GM23338 (cell line): ENCODE measurements at places on chromosomes 5 and 9. TPM values are rescaled to one million over a fixed set of nuclear protein-coding genes. Genes with fewer than 3 reads are reported as not detected.
A peak's percentile ranks its signal among the peaks of the same experiment; 100 is the strongest.

- DNase-seq = no peak
Observed at GRCh38 chr5:54388811-54389210, 66.7 kb upstream of the HSPB3 start.

DNA sequence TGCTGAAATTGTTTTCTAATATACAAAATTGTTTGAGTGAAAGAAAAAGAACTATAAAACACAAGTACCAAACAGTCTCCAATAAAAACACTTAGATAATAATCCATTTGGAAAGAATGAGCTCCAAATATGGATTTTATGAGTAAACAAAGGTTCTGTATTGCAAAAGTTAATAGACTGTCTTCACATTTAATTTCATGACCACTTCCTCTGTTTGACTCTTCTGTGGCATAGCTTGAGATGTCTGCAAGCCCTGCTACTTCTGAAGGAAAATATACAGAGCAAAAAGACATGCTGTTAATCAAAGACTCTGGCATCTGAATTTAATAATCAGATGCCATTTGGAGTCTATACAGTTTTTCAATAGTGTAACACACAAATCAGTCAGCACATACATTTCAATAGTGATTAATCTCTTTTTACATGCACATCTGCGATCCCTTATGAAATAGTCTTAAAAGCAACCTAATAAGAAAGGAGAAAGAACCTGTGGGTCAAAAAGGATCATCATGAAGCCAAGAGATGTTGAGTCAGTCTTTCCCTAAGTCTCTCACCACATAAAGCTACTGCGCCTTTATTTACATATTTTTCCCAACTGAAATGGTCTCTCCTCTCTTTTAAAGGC is 165.4 kb upstream of the LHFPL2 start:
- DNase-seq = no peak

DNA sequence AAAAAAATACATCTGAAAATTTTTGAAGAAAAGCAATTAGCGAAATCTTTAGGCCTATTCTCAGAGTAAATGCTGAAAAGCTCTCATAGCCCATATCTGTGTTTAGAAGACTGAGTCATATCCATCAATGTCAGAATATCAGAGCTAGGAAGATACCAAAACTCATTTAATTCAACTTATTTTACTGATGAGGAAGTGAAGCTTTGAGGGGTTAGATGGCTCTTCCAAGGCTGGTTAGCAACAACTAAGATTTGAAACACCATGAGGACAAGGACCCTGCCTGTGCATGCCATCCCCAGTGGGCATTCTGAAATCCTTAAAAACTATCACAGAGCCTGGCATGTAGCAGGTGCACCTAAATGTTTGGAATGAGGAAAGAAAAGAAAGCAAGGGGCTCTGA is 2.5 kb downstream of the FREM1 start:
- DNase-seq = no peak

GRCh38 chr9:115093520-115093919 is 24.4 kb downstream of the TNC start:
- no peak for DNase-seq

- no peak for DNase-seq
Observed at GRCh38 chr5:131328536-131329285, 64.9 kb downstream of the CDC42SE2 start.

DNA sequence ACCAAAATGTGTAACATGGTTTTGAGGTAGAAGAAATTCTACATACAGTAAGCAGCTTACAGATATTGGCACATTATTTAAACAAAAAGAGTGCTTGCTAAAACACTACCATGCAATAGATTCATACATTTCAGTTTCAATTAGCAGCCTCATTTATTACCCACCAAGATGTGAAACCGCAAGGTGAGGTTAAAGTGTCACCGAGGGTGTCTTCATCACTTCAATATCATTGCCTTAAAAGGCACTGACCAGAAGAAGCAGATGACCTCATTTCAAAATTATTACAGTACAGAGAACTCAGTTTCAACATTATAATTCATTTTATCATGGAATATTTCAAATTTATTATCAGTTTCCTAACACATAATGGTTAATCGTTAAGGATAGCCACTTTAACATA is 302.2 kb downstream of the ISL1 start:
- DNase-seq = no peak

GRCh38 chr5:95178046-95178651 is 106.7 kb downstream of the MCTP1 start:
- DNase-seq = peak; percentile 90

GRCh38 chr9:101463397-101463796 is 27.8 kb upstream of the ALDOB start:
- DNase-seq = no peak

- DNase-seq = no peak
Observed at GRCh38 chr5:109757490-109757889, 67.8 kb downstream of the MAN2A1 start.

GRCh38 chr5:115460472-115460871 is 84.1 kb downstream of the FEM1C start:
- no peak for DNase-seq

DNA sequence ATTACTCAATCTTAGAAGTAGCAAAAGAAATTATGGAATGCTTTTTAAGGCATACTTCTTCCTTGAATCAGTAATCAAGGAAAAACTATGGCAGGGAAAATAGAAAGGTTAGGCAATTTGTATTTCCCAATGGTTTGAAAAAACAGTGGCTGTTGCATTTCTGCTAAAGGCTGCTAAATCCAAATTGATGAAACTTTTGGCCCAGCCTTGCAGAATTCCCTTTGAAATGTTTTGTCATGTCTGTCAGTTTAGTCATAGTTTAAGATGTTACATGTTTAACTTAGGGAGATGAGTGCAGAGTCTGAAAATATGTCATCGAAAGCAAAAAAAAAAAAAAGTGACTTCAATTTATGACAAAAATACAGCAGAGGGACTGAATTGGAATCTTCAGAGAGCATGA is 878.9 kb upstream of the WWC1 start:
- no peak for DNase-seq

GRCh38 chr5:121500310-121500709 is 351.4 kb upstream of the FTMT start:
- DNase-seq = peak; percentile 15

DNA sequence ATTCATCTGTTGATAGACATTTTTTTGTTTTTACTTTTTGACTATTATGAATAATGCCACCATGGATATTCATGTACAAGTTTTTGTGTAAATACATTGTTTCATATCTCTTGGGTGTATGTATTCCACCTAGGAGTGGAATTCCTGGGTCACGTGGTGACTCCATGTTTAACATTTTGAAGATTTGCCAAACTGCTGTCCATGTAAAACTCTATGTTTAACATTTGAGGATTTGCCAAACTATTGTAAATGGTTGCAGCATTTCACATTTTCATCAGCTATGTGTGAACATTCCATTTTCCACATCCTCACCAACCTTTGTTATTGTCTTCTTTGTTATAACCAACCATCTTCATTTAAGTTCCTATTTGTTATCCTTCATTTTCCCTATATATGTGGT is 12.2 kb downstream of the TMEFF1 start:
- DNase-seq = no peak

DNA sequence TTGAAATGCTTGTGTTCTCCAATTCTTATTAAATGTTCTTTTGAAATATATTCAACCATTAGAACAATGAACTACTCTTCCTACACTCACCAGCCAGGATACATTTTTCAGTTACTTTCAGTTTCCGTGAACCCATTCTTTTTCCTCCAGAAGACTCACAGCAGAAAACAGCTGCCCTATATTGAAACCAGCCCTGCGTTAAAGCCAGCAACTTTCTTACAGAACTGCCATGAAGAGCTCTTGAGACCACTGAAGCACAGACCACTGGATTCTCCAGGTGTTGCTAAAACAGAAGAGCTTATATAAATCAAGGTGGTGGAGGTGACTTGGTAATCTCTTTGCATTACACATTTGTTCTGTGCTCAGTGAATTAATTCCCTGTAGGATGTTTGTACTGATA is 365.9 kb upstream of the C9orf72 start:
- DNase-seq = no peak

GRCh38 chr5:76641514-76642120 is 18.4 kb upstream of the F2RL2 start:
- DNase-seq = peak; percentile 90

DNA sequence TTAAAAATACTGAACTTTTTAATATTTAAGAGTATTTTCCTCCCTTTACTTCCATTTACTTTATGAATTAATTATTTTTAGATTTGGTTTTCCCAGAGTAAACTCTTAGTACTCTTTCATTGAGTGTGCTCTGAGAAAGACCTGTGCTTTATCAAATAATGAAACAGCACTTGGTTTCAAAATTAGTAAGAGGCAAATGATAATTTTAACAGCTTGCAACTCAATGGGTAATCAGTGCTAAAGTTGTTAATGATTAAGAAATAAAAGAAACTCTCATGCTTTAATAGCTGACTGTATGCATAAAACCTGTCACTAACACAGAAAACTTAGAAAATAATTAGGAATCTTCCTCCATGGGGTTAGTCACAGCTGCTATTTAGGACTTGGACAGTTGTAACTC is 244.4 kb downstream of the RFX3 start:
- no peak for DNase-seq

DNA sequence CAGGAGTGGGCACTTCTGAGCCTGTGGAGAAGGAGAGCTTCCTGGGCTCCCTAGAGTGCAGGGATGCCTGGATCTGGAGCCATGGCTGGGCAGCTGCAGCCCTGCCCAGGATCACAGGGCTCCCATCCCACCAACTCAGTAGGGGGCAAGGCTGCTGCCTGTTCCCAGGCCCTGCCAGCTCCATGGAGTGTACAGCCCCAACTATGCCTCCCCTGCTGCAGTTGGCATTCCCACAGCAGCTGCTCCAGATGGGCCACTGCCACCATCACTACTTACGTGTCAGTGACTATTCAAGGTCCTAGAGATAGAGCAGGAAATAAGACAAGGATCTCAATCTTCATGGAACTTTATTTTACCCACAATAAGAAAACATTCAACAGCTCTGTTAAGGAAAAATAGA is 107.1 kb upstream of the TNPO1 start:
- no peak for DNase-seq

DNA sequence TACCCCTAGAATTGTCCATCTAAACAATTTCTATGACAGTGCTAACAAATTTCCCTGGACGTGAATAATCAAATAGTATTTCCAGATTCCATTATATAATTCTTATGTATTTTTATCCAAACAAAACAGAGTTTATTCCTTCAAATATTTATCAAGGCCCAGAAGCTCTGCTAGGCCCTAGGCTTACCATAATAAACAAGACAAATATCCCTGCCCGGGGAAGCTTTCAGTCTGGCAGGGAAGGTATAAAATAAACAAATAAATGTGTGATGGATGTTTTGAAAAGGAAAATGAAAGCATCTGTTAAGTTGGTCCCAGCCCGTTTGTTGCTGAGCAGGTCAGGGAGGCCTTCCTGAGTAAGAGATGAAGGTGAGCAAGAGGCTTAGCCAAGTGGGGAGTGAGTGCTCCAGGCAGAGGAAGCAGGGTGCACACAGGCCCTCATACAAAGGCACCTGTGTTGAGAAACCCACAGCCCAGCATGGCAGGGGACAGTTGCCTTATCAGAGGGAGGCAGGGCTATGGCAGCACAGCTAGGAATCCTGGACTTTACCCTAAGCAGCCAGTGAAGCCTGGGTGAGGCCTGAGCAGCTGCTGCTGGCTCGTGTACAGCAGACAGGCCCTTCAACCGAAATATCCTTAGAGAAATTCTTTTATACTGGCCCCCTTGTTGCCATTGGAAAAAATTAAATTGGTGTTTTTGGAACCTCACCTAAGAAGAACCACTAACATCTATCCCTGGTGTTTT is 7.7 kb upstream of the SLC35D2 start:
- DNase-seq = no peak

- DNase-seq = no peak
Observed at GRCh38 chr5:135269199-135269598, 129.8 kb downstream of the MACROH2A1 start.

Gene SLC27A6
- 2.0 and 2.2 TPM in 2 replicates for polyA plus RNA-seq

Gene FOXD4L5
- not detected in 2 replicates for polyA plus RNA-seq

Gene IDNK
- polyA plus RNA-seq = 0.94 and 1.7 TPM in 2 replicates

Gene PCDHAC2
- polyA plus RNA-seq = 0.54 and 1.8 TPM in 2 replicates

Gene NPR2
- 9.0 and 9.8 TPM in 2 replicates for polyA plus RNA-seq

Gene HMMR
- 120 and 163 TPM in 2 replicates for polyA plus RNA-seq

Gene NUTM2G
- 0.70 and 0.76 TPM in 2 replicates for polyA plus RNA-seq

Gene NR6A1
- polyA plus RNA-seq = 40.9 and 44.2 TPM in 2 replicates

Gene UIMC1
- 33.7 and 36.4 TPM in 2 replicates for polyA plus RNA-seq

Gene PCDHGB5
- 1.7 and 2.5 TPM in 2 replicates for polyA plus RNA-seq

Gene MYOZ3
- 10.9 and 12.7 TPM in 2 replicates for polyA plus RNA-seq
